Right ventricle myocardium inferior (tissue), 1 donor: ENCODE measurements at places on chromosomes 2 and 18. TPM values are rescaled to one million over a fixed set of nuclear protein-coding genes. Genes with fewer than 3 reads are reported as not detected.

DNA sequence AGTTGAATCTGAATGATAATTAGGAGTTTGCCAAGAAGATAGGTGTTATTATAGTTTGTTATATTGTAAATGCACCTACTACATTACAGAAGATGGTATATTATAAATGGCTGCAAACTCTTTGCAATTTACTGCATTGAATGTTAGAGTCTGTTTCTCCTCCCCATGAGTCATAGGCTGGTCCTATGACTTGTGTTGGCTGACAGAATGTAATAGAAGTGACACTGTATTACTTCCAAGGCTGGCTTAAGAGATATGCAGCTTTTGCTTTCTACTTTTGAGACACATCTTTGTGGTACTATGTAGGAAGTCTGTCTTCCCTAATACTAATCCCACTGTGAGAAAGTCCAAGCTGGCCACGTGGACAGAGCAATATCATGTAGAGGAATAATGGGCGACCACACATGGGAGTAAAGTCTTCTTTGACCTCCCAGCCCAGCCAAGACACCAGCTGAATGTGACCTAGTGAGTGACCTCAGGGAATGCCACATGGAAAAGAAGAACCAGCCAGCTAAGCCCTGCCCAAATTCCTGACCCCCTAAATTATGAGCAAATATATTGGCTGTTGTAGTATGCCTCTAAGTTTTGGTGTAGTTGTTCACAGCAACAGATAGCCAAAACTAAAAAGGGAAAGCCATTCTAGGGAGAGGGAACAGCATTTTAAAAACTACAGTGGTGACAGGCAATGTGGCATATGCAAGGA lies 6.8 kb upstream of the DDX1 start:
- no peak for DNase-seq

Gene C1GALT1C1L
- total RNA-seq = 0.62 TPM

DNA sequence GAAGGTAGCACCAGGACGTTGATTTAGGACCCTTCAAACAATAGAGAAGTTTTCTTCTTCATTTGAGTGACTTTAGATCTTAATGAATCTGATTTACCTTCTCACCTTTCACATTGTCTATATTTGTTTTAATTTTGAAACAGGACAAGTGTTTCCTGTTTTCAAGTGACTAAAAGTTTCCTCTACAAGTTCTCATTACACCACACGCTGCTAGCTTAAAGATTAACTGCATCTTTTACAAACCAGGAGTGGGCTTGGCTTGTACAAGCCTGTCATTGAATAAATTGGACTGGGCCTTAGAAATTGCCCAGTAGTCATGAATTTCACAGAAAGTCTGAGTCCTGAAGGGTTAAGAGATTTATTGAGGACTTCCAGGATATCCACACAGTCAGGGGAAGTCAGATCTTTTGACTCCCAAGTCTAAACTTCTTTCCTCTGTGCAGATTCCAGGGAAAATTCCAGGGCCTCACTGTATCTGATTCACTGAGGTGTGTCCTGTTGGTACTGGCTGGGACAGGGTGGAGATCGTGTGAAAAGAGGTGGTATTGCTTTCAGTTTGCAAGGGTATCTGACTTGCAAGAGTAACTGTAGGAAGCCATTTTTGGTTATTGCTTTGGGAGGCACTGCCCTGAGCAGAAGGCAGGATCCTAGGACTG lies 3.4 kb downstream of the SGPP2 start:
- no peak for DNase-seq

Gene SLC8A1
- total RNA-seq = 999 TPM

Gene PLEKHA3
- 36.4 TPM for total RNA-seq

DNA sequence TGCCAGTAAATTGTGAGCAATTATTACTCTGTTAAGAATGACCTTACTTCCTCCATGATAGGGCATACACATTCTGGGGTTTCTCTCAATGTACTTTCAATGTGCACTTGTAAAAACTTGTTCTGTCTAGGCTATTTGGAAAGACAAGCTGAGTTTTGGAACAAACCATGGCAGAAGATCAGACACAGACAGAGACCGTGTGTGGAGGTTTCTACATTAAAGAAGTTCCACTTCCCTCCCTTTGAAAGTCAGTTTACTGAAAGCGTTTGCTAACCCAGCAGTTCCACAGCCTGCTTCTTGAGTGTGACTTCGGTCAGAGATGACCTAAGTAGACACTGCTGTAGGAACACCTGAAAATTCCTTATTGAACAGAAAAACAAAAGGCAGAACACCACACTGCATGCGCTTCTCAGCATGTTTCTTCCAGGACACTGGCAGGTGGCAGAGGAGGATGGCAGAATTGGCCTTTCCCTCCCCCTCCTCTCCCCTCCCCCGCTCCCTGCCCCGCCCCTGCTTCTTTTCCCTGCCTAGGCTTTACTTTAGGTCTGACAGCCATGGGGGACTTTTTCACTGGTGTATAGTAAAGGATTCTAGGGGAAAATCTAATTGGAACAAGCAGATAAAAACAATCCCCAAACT lies 109.8 kb downstream of the NOL10 start:
- DNase-seq = no peak
